RCC 7860 (cell line): ENCODE measurements at places on chromosomes 6 and 20.

- DNase-seq = no peak
Observed at GRCh38 chr6:151232899-151233298, 6.9 kb upstream of the AKAP12 start.

DNA sequence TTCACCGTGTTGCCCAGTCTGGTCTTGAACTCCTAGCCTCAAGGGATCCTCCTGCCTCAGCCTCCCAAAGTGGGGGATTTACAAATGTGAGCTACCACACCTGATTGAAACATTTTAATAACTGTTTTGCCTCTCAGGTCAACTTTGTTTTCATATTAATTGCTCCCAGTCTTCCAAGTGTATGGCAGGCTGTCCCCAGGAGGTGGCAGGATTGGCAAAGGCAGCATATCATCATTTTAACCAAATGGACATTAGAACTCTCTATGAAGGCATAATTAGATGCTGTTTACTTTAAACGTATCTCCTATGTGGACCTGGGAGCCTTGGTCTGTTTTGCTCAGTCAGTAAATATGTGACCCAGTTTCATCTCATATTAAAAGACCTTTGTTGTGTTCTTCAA, 59.2 kb upstream of the CSE1L start:
- DNase-seq = no peak

DNA sequence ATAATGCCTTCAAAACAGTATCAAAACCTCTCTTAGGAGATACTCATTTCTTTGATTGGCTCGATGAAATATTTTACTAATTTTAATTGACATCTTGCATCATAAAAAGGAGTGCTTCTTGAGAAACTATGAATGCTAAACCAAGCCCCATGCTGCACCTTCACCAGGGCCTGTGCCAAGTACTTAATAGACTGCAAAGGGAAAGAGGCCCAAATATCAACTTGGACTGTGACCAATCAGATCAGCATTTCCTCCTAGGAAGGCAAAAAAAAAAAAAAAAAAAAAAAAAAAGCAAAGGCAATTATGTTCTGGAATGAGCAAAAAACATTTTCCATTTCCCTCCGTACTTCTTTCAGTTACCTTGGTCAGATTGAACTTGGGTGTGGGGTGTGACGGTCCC, 253.0 kb upstream of the SOX4 start:
- no peak for DNase-seq

- no peak for DNase-seq
Observed at GRCh38 chr6:44731485-44732095, 344.1 kb downstream of the CDC5L start.

GRCh38 chr6:170439366-170440361, 113.4 kb downstream of the PSMB1 start:
- DNase-seq = no peak

- DNase-seq = peak; percentile 65
Observed at GRCh38 chr20:47205577-47206123, 150.8 kb downstream of the ZMYND8 start.

GRCh38 chr6:144548536-144548935, 263.4 kb downstream of the UTRN start:
- no peak for DNase-seq
